ENCODE measurements at places on chromosomes 11 and 22. TPM values are rescaled to one million over a fixed set of nuclear protein-coding genes. Genes with fewer than 3 reads are reported as not detected.

GRCh38 chr22:32831584-32831983 lies 30.1 kb downstream of the TIMP3 start:
- no peak overlapping the region for H3K4me3 ChIP-seq
- DNase-seq: no peak
- H3K27ac ChIP-seq: peak overlapping the region; percentile 46
- peaks cover 11% of the 10 kb centered on the region for H3K36me3 ChIP-seq

DNA sequence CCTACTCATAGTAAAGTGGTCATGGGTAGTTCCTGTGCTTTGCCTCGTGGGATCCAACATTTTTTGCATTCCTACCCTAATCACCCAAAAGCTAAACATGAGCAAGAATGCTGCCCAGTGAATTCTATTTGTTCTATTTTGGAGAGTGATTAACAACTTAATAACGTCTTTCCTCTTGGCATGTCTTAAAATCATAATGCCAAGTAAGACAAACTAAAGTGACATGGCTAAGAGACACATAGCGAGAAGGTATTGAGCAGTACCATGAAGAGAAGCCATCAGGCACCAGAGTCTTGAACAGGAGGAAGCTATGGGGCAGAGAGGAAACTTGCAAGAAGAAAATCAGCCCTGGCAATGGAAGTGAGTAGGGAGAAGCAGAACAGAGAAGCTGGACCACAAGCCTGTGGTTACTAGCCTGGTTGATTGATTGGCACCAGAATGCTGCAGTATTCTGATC lies 32.0 kb downstream of the EXPH5 start:
- DNase-seq: no peak
- no peaks in the 10 kb centered on the region for H3K27me3 ChIP-seq
- H3K4me3 ChIP-seq: no peak overlapping the region
- peaks cover 9% of the 10 kb centered on the region for H3K4me1 ChIP-seq
- no peak overlapping the region for H3K27ac ChIP-seq
- no peaks in the 10 kb centered on the region for H3K36me3 ChIP-seq

DNA sequence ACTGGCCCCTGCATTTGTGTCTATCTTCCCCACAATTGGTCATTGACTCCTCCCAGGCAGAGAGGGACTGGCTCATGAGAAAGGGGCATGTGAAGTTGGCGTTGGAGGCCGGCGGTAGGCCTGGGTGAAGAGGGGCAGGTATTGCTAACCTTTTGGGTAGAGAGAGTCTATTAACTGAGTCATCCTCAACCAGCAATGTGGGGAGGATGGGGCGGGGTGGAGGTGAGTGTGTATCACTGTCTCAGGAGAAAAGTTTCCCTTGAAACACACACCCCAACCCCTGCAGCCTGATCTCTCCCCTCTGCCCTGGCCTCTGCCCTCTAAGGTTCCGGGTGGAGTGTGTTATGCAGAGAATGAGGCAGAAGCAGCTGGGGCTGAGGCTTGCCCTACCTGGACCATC lies 60.1 kb upstream of the PHF21B start:
- no peak overlapping the region for H3K27ac ChIP-seq
- no peaks in the 10 kb centered on the region for H3K36me3 ChIP-seq
- no peak overlapping the region for H3K4me3 ChIP-seq
- no peak for DNase-seq
- peaks cover 27% of the 10 kb centered on the region for H3K27me3 ChIP-seq
- no peaks in the 10 kb centered on the region for H3K4me1 ChIP-seq

GRCh38 chr11:5684646-5685362 lies at the start of gene TRIM5:
Gene TRIM5, minus strand, starts transcription at chr11:5685074. Its CDS starts 4,897 bp downstream, at chr11:5680177.
- peak; percentile 89 for DNase-seq
- peaks cover 25% of the 10 kb centered on the region for H3K4me1 ChIP-seq
- H3K27ac ChIP-seq: peak within 1 kb of the TSS; percentile 92
- H3K4me3 ChIP-seq: peak within 1 kb of the TSS; percentile 42

GRCh38 chr11:105110688-105111030 lies 28.9 kb downstream of the CARD18 start:
- H3K27ac ChIP-seq: no peak overlapping the region
- no peak for DNase-seq
- no peaks in the 10 kb centered on the region for H3K4me1 ChIP-seq
- H3K4me3 ChIP-seq: no peak overlapping the region
- H3K36me3 ChIP-seq: no peaks in the 10 kb centered on the region

- peak overlapping the region; percentile 91 for H3K27ac ChIP-seq
- peak overlapping the region; percentile 72 for H3K4me3 ChIP-seq
- H3K4me1 ChIP-seq: peaks cover 29% of the 10 kb centered on the region
- DNase-seq: peak; percentile 83
- H3K36me3 ChIP-seq: no peaks in the 10 kb centered on the region
- H3K27me3 ChIP-seq: no peaks in the 10 kb centered on the region
Measured at GRCh38 chr22:17159504-17159951, 451 bp upstream of the HDHD5 start.

Gene PANX3
- total RNA-seq: not detected

- no peaks in the 10 kb centered on the region for H3K27me3 ChIP-seq
- no peak overlapping the region for H3K4me3 ChIP-seq
- DNase-seq: peak; percentile 100
- peaks cover 81% of the 10 kb centered on the region for H3K4me1 ChIP-seq
- H3K27ac ChIP-seq: peak overlapping the region; percentile 93
Measured at GRCh38 chr11:65487467-65488272, 11.2 kb upstream of the MALAT1 start.

- H3K4me3 ChIP-seq: no peak overlapping the region
- no peaks in the 10 kb centered on the region for H3K36me3 ChIP-seq
- peak overlapping the region; percentile 44 for H3K27ac ChIP-seq
Measured at GRCh38 chr11:73382183-73382582, 6.0 kb downstream of the RELT start.

DNA sequence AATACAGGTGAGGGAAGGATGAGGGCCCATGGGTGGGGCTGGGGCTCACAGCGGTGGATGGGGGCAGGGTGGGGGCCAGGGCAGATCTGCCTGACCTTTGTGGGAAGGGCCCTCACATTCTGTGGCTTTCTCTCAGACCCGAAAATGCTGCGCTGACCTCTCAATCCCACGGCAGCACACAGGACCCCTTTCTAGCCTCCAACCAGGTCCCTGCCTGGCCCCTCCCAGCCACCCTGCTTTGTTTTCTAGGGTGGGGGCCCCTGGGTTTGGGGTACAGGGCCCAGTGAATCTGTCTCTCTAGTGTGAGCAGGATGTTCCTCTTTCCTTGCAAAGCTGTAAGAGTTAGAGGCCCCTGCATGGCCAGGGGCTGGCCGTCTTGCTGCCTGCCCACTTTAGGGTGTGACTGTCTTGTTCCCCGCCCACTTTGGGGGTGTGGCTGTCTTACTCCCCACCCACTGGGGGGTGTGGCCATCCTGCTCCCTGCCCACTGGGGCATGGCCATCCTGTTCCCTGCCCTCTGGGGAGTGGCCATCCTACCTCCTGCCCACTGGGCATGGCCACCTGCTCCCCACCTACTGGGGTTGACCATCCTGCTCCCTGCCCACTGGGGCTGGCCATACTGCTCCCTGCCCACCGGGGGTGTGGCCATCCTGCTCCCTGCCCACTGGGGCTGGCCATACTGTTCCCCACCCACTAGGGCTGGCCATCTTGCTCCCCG lies 11.5 kb downstream of the PARVG start:
- no peaks in the 10 kb centered on the region for H3K4me1 ChIP-seq
- no peak overlapping the region for H3K4me3 ChIP-seq
- H3K36me3 ChIP-seq: no peaks in the 10 kb centered on the region
- H3K27ac ChIP-seq: no peak overlapping the region
- peaks cover 25% of the 10 kb centered on the region for H3K27me3 ChIP-seq
- DNase-seq: no peak

GRCh38 chr22:19374410-19374809 lies 57.1 kb downstream of the HIRA start:
- no peaks in the 10 kb centered on the region for H3K27me3 ChIP-seq
- no peak for DNase-seq
- peaks cover 98% of the 10 kb centered on the region for H3K36me3 ChIP-seq
- H3K27ac ChIP-seq: no peak overlapping the region

DNA sequence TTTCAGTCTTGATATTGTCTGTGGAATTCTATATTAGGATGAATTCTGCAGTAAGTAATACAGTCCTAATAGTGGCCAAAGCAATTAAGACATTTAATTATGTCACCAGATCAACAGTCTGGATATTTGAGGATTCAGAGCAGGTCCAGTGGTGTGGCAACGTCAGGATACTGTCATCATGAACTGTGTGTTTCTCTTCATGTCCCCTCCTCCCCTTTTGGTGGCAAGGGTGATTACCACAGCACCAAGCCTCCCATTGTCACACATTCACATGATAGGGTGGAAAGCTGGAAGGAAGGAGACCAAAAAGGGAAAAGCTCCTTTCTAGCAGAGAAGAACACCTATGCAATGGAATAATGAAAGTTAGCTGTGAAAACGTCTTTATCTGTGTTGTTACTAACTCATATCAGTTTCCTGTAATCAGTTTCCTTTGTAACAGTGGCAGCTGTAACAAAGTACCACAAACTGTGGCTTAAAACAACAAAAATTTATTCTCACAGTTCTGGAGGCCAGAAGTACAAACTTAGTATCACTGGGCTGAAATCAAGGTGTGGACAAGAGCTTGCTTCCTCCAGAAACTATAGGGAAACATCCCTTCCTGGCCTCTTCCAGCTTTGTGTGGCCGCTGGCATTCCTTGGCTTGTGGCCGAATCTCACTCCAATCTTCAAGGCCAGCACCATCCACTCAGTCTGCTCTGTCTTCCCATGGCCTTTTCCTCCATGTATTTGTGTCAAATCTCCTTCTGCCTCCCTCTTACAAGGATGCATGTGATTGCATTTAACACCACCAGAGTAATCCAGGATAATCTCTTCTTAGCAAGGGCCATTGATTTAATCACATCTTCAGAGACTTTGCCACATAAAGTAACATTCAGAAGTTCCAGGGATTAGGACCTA lies 6.5 kb upstream of the RBM14 start:
- DNase-seq: no peak
- no peak overlapping the region for H3K27ac ChIP-seq
- H3K27me3 ChIP-seq: no peaks in the 10 kb centered on the region

DNA sequence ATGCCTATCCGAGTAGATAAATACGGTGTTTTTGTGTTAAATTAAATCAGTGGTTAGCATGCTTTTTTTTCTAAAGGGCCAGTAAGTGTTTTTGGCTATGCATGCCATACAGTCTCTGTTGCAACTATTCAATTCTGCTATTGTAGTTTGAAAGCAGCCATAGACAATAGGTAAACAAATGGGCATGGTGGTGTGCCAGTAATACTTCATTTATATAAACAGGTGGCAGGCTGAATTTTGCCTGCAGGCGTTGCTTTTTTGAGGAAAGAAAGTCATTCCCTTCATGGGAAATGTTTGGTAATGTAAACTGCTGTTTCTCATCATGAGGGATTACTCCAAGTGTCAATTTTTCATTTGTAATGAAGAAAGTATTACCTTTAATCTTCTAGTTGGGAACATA lies 106.5 kb downstream of the TMEM135 start:
- H3K4me3 ChIP-seq: no peak overlapping the region
- H3K27ac ChIP-seq: no peak overlapping the region
- H3K36me3 ChIP-seq: no peaks in the 10 kb centered on the region
- H3K27me3 ChIP-seq: no peaks in the 10 kb centered on the region

GRCh38 chr11:67732045-67732787 lies 57.8 kb upstream of the ALDH3B2 start:
- H3K4me1 ChIP-seq: peaks cover 4% of the 10 kb centered on the region
- H3K27ac ChIP-seq: no peak overlapping the region
- no peaks in the 10 kb centered on the region for H3K36me3 ChIP-seq
- H3K27me3 ChIP-seq: peaks cover 18% of the 10 kb centered on the region
- no peak for DNase-seq

Gene IL18
- total RNA-seq: 9.6 TPM

DNA sequence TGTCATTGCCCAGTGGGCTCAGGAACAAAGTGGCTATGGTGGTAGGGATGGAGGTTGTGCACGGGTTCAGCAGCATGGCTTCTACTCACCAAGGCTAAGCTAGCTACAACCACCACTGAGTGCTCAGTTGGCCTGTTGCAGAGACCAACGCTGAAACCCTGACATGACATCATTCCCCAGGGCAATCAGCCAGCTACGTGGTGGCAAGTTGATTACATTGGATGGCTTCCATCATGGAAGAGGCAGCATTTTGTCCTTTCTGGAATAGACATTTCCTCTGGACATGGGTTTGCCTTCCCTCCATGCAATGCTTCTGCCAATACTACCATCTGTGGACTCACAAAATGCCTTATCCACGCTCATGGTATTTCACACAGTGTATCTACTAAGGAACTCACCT lies 634.3 kb downstream of the OPCML start:
- no peak overlapping the region for H3K27ac ChIP-seq
- H3K4me1 ChIP-seq: no peaks in the 10 kb centered on the region
- no peak overlapping the region for H3K4me3 ChIP-seq
- DNase-seq: no peak

Gene MMP7
- total RNA-seq: not detected

GRCh38 chr22:42236268-42236667 lies 34.2 kb downstream of the TCF20 start:
- DNase-seq: no peak
- no peaks in the 10 kb centered on the region for H3K36me3 ChIP-seq
- no peaks in the 10 kb centered on the region for H3K4me1 ChIP-seq
- H3K27me3 ChIP-seq: no peaks in the 10 kb centered on the region

Gene BARX2
- 2.3 TPM for total RNA-seq

Measured in stomach (tissue), 19 donors.